CD4-positive, alpha-beta T cell (primary cell): ENCODE measurements at places on chromosomes 16 and 17. TPM values are rescaled to one million over a fixed set of nuclear protein-coding genes. Genes with fewer than 3 reads are reported as not detected.

DNA sequence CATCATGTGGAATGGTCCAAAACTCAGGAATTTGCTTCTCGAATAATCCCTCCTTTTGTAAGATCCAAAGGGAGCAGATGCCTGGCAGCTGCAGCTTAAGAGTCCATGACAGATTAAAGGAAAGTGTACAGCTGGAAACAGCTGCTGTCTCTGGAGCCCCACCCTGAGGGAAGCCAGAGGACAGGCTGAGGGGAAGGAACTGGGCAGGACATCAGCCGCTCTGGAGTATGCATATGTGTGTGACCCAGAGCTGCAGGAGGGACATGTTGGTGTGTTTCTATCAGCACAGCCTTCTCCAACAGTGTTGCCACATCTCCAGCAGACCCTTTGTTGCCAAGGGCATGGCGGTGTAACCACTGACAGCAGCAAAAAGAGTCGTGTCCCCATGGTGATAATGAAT lies 46.2 kb downstream of the CYB561 start:
- no peak for DNase-seq

GRCh38 chr16:17014484-17015121 lies 456.2 kb downstream of the XYLT1 start:
- no peak for DNase-seq

- peak; percentile 20 for DNase-seq
Observed at GRCh38 chr16:50523710-50524109, 24.5 kb upstream of the NKD1 start.

- no peak for DNase-seq
Observed at GRCh38 chr16:1088295-1089170, 7.5 kb downstream of the C1QTNF8 start.

Gene CD300LB
- 0.56 TPM for total RNA-seq

Gene CACNG3
- not detected for total RNA-seq
